ENCODE measurements at places on chromosomes 6 and 20. TPM values are rescaled to one million over a fixed set of nuclear protein-coding genes. Genes with fewer than 3 reads are reported as not detected.

TMEM217 gene
- 4.0 TPM for total RNA-seq

RUNX2 gene
- 7.0 TPM for total RNA-seq

CDH26 gene
- total RNA-seq = 0.46 TPM

DNA sequence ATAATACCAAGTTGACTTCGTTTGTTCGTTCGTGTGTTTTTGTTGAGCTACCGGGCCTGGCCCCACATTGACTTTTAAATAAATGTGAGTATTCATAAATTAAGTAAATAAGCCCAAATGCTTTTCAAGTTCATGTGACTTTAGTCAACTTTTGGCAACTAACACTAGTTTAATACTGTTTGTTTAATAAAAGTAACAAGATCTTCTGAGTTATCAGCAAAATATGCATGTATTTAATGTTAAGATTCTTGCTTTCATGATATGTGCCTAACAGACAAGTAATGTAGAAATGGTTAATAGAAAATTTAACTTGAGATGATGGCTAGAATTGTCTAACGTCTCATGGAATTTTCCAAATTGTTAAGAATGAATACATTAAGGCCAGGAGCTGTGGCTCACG, 38.7 kb upstream of the ECI2 start:
- no peak for DNase-seq

DNA sequence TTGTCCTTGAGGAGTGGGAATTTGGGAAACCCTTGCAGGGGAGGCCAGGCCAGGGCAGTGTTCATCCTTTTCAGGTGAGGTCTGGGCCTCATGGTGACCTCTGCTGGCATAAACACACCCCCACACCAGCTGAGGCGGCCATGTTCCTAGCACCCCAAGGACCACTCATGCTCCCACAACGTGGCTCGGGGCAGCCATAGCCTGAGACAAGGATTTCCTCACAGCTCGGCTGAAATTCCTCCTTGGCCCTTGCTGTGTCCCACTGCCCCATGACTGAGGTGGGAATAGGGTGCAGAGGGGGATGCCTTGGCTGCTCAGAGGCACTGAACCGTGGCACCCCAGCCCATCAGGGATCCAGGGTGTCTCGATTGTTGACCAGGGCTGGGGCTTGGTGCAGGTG, 27.3 kb upstream of the SPDEF start:
- DNase-seq = no peak

DNA sequence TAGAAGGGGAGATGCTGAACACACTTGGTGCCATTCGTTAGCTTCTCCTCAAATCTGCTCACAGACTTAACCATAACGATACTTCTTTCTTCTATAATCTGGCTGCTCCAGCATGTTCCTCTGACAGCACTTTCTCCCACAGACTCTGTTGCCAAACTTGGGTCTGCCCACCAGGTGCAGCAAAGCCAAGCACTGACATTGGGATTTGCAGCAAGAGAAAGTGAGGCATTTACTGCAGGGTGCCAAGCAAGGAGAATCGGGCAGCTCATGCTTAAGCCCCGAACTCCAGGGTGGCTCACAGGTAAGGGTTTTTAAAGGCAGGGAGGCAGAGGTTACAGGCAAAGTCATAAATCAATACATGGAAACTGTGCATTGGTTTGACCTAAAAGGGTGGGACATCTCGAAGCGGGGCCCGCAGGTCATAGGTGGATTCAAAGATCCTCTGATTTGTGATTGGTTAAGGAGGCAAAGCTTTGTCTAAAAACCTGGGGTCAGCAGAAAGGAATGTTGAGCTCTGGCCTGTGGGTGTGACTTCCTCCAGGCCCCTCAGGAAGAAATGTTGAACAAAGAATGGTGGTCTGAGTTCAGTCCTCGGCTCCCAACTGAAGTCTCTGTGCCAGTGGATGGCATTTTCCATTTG, 25.1 kb upstream of the PNPLA1 start:
- DNase-seq = no peak

- no peak for DNase-seq
Measured at GRCh38 chr20:19807946-19808330, 49.9 kb downstream of the RIN2 start.

DNA sequence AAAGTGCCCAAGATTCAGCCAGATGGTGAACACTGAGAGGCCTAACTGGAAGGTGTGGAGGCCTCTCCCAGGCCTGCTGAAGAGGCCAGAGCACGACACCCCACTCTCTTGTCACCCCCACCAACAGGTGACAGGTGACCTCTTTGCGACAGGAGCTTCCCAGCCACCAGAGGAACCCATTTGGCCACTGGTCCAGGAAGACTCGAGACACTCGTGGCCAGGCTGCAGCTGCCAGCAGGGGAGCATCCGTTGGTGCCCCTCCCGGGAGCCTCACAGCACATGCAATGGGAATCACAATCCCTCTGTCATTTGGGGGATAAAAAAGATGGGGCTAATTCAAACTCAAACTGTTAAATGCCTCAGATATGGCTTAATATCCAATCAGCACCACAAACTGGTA, 163.4 kb downstream of the INSM1 start:
- no peak for DNase-seq

DNA sequence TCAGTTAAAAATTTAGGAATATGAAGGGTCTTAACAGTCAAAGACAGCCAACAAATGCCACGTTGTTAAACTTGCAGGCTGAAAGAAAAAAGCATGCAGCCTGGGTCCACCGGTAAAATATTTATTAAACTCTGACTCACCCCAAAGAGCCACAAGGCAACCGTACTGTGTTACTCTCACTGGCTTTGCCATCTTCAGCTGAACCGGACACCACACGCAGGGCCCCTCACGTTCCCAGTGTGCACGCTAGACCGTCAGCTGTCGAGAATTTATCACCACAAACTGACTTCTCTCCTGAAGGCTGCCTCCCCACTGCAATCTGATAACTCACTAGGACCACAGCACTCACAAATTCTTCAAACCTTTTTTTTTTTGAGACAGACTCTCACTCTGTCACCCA, 30.7 kb downstream of the HUS1B start:
- DNase-seq = no peak

DNA sequence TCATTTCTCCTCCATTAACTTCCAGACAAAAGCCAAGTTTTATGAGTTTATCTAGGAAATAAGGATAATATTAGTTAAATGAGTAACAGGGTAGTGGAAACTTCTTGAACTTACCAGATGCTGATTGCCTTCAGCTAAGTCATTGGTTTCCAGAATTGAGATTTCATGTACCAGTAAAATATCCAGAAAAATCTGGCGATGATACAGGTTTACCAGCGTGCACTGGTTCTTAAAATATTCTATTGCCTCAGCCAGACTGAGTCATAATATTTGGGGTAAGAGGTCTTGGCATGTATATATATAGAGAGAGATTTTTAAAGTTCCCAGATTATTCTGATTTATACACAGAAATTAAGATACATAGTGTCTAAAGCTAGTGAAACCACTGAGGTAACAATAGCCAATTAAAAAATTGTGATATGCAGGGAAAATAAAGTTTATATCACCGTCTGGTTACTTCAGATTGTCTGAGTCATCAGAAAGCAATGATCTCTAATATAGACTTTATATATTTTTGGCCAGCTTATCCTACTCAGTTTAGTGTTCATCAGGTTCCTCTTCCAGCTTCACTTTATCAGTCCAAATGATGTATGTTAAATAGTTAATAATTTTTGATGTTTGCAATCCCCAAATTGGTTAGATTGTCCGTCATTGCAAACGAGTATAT, 39.5 kb upstream of the SDHAF4 start:
- no peak for DNase-seq

GRCh38 chr6:131362696-131363095, 210.3 kb upstream of the ARG1 start:
- no peak for DNase-seq

- no peak for DNase-seq
Measured at GRCh38 chr6:86273936-86274335, 631.2 kb upstream of the SYNCRIP start.

- no peak for DNase-seq
Measured at GRCh38 chr6:78615430-78615904, 251.9 kb upstream of the IRAK1BP1 start.

DNA sequence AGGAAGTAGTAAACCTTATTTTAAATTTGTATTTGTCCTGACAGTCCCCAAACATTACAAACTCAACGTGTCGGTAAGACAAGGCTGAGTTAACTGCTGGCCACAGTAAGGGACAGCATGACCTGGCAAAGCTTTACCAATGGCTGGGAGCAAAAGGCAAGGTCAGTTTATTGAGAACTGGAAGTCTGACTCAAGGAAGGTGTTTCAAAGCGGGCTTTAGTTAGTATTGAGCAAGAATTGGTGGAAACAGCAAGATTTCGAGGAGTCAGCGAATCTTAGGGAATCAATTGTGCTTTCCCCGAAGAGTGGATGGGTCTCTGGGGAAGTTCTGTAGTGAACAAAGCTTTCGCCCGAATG, 885 bp upstream of the GZF1 start:
- no peak for DNase-seq

- no peak for DNase-seq
Measured at GRCh38 chr6:14722704-14723103, 523.2 kb upstream of the JARID2 start.

DNA sequence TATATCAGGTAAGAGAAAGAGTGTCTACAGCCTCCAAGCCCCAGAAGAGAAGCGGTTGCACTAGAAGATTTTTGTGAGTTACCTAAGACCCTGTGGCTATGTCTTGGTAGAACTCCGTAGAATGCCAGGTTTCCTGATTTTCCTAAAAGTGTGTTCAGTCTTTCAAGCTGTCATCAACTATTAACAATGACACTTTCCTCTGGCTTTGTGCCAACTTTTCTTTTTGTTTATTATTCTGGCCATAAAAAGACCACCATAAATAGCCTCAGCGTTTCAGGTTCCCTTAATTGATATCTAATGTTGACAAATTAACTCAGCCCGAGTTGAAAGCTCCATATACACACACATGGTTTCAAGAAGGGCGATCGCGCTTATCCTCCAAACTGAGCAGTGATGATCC, 1.2 kb downstream of the PAK5 start:
- no peak for DNase-seq

DNA sequence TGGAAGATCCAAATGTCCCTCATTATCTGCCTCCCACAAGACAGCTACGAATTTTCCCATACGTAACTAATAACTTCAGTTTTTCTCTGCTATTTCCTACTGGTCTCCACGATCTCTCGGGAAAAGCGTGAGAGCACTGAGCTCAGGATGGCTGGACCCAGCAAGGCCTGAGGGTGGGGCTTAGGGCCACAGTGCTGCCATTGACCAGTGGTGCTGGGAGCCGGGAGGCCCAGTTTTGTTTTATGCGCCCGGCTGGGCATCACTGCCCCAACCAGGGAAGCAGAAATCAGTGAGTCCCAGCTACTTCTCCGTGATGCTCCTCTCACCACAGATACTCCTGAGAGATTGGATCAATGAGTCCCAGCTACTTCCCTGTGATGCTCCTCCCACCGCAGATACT, 238.4 kb downstream of the LY86 start:
- DNase-seq = no peak

- DNase-seq = no peak
Measured at GRCh38 chr6:160376445-160376844, 28.3 kb downstream of the SLC22A3 start.

Measured in Panc1 (cell line).